Colonic mucosa (tissue), 4 donors: ENCODE measurements at places on chromosomes 5 and 9.

- no peak for DNase-seq
Measured at GRCh38 chr9:99019510-99020331, 76.0 kb downstream of the COL15A1 start.

DNA sequence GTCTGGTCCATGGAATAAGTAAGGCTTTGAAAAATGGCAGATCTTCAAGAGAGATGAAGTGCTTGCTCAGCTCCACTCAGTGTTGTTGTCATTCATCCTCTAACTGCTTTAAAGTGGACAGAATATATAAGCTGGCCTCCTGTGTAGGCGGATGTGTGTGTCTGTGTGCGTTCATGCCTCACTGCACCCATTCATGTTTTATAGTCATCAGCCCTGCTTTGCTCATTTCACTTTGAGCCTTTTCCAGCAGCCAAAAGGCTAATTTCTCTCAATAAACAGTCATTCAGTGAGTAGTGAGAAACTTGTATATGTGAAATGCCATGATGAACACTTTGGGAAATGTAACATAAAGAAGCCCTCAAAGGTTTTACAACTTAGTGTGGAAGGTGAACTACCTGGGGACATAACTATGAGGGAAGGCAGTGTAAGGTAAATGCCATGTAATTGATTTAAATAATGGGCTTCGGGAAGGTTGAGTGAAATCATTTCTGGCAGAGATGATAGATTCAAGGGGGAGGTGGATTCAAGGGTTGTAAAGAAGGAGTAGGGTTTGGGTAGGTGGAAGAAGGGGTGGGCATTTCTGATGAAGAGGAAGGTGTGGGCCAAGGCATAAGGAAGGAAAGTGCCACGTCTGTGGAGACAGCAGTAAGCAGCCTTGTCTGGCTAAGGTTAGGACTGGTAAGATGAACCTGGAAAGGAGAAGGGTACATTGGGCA is 15.7 kb downstream of the TTC23L start:
- no peak for DNase-seq

GRCh38 chr9:4417578-4418325 is 72.5 kb upstream of the SLC1A1 start:
- DNase-seq: no peak

DNA sequence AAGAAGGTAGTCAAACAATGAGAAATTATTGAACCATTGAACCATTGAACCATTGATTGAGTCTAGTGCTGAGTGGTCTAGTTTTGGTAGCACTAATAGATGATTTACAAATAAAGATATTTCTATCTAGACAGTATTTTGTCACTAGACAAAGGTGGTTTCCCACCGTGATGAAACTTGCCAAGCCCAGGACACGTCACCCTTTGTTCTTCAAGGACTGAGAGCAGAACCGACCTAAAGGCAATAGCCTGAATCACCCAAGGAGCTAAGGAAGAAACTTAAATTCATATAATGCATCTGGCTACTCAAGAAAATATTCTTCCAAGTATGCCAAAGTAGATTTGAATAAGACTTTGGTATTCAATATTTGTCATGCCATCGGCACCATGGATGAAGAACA is 103.3 kb downstream of the ESM1 start:
- DNase-seq: no peak

DNA sequence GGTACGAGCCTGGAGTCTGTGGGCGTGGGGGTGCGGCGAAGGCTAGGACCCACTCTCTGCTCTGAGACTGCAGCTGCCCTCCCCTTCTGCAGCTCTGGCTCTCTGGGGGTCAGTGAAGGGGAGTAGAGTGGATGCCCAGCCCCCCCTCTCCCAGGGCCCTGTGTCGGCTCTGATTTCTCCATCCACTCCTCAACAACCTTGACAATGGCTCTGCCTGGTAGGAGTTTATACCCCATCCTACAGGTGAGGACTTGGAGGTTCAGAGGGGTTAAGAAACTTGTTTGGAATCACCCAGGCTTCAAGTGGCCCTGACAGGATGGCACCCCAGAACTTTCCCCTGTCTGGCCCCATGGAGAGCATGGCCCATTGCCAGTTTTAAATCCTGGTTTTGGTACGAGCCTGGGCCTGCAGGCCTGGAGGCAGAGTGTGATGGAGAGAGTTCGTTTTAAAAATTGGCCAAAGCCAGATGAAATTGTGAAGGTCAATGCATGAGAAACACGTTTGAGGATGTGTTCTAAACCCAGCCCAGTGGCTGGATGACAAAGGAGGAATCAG is 22.3 kb downstream of the NCS1 start:
- no peak for DNase-seq
